ENCODE measurements at places on chromosomes 4 and X.

- DNase-seq: no peak
These were observed 67.8 kb upstream of the EPHA5 start for GRCh38 chr4:65738134-65738533.

DNA sequence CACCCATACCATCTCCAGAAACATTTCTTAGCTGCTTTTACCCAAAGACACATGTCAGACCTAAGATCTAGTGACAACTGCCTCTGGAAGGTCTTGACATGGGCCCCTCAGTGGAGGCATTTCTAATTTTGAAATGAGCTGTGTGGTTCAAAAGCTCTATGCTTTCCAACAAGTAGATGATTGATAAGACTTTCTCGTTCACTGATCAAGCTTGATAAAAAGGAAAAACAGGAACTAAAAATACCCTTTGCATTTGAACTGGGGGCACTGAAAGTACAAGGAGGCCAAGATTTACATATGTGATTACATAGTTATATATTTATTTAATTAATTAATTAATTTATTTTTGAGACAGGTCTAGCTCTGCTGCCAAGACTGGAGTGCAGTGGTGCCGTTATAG, 61.3 kb upstream of the SCOC start:
- no peak for DNase-seq

DNA sequence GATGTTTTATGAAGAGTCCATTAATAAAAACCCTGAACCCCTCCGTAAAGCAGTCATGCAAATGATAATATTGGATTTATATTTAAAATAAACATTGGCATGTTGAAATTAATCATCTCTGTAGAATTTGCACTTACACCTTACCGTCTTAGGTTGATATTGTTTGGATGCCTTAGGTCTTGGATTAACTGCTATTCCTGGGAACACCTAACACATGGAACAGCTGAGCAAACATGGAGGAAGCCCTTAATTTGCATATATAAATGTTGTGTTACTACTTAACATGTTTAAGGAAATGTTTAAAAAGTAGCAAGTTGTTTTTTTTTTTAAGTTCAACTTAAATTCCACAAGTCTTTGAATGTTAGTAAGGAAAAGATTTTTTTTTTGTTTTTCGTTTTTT, 62.5 kb downstream of the NSD2 start:
- no peak for DNase-seq

- no peak for DNase-seq
These were observed 105.4 kb downstream of the MTNR1A start for GRCh38 chr4:186449954-186450353.

DNA sequence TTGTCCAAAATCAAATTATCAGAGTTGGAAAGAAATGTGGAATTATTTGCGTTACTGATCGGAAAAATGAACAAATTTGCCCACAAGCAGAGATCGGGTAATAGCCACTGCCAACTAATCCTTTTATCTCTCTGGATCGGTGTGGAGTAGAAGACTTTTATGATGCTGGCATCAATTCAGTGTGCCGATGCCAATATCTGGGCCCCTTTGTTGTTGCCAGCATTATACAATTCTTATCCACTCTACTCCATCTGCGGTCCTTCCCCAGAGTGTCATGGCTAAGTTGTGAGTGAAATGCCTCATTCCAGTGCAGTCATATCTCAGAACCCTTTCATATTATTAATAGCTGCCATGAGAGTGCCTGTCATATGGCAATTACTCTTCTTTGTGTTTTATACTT, 660.2 kb downstream of the ADGRL3 start:
- DNase-seq: no peak
